ENCODE measurements at places on chromosomes 2 and 18. TPM values are rescaled to one million over a fixed set of nuclear protein-coding genes. Genes with fewer than 3 reads are reported as not detected.

DNA sequence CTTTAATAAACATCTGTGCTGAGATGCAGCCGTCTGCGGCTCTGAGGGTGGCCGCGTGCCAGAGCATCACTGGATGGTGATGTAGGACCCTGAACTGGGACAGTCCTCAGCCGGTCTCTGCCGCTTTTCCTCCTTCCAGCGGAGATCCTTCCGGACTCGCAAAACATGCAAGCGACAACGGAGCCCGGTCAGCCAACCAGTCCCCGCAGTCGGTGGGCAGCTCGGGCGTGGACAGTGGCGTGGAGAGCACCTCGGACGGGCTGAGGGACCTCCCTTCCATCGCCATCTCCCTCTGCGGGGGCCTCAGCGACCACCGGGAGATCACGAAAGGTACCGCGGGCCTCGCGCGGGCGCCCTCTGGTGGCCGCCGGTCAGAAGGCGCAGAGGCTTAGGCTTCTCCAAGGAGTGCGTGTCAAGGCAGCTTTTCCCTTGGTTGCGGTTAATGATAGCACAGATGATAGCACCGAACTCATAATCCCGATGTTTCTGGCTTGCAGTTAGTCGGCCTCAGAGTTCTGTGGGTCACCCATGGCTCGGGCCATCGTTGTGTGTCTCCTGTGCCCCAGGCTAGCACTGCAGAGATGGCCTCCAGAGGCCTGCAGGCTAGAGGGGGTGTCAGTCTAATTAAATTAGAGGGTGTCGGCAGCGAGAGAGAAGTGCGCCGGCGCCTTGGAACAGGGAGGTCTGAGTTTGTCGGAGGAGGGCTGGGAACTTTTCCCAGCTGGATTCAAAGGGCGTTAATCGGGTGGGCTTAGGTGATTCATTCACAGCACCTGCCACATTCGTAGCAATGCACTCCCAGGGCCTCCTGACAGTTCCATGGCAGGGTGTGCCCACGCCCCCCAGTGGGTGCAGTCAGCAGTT, 38.5 kb downstream of the LPIN1 start:
- no peak for DNase-seq
- peaks cover 8% of the 10 kb centered on the region for H3K4me1 ChIP-seq
- H3K36me3 ChIP-seq: peaks cover 76% of the 10 kb centered on the region

DNA sequence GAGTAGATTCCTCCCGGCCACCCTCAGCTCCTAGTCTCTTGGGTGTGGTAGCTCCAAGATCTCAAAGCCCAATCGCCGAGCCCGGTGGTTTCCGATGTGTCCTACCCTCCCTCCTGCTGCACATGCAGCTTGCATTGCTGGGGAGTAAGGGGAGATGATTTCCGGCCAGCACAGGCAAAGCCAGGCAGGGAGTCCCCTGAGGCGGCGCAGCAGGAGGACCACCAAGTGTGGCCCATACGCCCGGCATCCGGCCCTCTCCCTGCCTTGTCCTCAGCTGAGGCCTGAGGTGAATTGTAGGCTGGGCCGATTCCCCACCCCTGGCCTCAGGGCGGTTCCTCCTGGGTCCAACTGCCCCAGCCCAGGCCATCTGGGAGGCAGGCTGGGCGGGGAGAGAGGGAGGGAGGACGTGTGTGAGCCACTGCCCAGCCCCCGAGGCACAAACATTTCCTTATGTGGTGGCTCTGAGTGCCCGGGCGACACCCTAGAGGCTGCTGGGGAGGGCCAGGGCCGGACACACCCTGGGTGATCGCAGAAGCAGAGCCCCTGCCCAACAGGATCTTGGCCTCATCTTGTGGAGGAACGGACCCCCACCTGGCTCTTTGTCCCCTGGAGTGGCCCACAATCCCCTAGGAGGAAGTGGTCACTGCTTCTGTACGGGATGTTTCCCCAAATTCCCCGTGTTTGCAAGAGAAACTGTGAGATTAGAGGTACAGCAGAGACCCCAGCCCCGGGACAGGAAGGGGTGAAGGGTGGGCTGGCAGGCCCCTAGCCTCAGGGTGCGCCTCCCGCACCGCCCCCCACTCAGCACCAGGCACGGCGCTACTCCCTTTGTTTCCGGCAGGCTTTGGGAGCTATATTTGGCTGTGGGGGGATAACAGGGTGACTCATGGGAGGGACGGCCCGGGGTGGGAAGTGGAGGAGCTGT, 41.9 kb upstream of the PTMA start:
- H3K4me3 ChIP-seq: peak overlapping the region; percentile 75
- no peaks in the 10 kb centered on the region for H3K36me3 ChIP-seq
- DNase-seq: peak; percentile 98
- H3K4me1 ChIP-seq: peaks cover 62% of the 10 kb centered on the region
- no peaks in the 10 kb centered on the region for H3K27me3 ChIP-seq

Gene SULT1C2
- 1.0 TPM for total RNA-seq

Gene TDRD15
- not detected for total RNA-seq

Gene RBM44
- 0.99 TPM for total RNA-seq
